CD4-positive, alpha-beta T cell (primary cell): ENCODE measurements at places on chromosomes 2 and 18.

DNA sequence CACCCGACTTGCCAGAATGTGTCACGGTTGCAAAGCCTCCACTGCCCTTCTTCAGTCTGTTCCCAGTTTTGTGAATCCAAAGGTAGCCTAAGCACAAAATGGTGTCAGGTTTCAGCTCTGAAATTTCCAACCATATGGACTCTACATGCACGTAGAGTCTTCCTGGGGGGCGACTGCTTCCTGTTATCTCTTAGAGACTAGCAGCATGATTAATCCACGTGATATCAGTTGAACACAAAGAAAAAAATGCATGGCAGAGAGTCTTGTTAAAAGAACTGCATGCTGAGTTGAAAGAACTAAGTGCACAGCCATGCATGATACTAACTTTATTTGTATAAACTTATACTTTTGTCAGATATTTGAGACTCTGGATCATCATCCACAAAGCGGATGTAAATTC lies 404.4 kb downstream of the SOCS6 start:
- DNase-seq: no peak

- no peak for DNase-seq
These were observed 258.6 kb downstream of the TNS1 start for GRCh38 chr2:217743966-217744761.

GRCh38 chr2:218870984-218871344 lies 9.7 kb upstream of the WNT10A start:
- DNase-seq: no peak

DNA sequence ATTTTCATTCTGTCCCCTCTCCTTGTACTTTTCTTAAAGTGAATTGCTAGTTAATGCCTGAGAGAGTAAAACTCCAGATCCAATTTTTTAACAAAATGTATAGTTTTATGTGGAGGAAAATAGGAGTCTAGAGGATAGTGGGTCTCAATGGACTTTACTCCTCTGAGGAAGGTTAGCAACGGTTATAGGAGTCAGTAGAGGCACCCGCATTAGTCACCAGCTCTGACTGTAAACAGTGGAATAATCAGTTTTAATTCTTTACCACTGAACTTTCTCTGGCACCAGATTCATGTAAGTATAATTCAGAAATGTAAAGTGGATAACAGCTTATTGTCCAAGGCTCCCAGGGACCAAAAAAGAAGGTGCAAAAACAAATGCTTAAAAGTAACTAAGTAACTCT lies 38.7 kb upstream of the HNMT start:
- DNase-seq: no peak

DNA sequence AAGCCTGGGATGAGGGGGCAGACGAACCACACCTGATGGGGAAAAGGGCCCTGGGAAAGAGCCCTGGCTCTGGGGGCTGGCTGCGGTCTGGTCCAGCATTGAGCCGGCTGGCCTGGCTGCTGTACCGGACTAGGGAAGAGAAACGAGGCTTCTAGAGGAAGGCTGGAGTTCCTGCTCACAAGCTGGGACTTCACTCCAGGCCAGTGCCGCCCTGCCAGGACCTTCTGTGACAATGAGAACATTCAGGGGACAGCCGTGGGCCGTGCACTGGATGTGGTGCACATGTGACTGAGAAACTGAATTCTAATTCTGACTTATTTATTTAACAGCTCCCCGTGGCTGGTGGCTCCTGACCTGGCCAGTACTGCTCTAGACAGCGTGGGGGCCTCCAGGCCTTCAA lies 269.3 kb downstream of the HDAC4 start:
- no peak for DNase-seq

- no peak for DNase-seq
These were observed 4.2 kb downstream of the MYL12B start for GRCh38 chr18:3266062-3266608.
